ENCODE measurements at places on chromosomes 7 and 10. TPM values are rescaled to one million over a fixed set of nuclear protein-coding genes. Genes with fewer than 3 reads are reported as not detected.

The KIF5B gene
- total RNA-seq = 98.2 TPM

The GJC3 gene
- 3.2 TPM for total RNA-seq

GRCh38 chr10:121873236-121873635, 54.6 kb downstream of the ATE1 start:
- H3K4me1 ChIP-seq = no peaks in the 10 kb centered on the region
- H3K27ac ChIP-seq = no peak overlapping the region
- H3K4me3 ChIP-seq = no peak overlapping the region

- no peak overlapping the region for H3K4me3 ChIP-seq
- no peaks in the 10 kb centered on the region for H3K4me1 ChIP-seq
- no peaks in the 10 kb centered on the region for H3K36me3 ChIP-seq
- DNase-seq = no peak
- H3K27me3 ChIP-seq = no peaks in the 10 kb centered on the region
Measured at GRCh38 chr7:36430881-36431280, 41.2 kb downstream of the ANLN start.
